Activated naive CD4-positive, alpha-beta T cell treated with Interleukin-2 at 50 U/mL for 16 hours (primary cell): ENCODE measurements at places on chromosomes 13 and 19.

DNA sequence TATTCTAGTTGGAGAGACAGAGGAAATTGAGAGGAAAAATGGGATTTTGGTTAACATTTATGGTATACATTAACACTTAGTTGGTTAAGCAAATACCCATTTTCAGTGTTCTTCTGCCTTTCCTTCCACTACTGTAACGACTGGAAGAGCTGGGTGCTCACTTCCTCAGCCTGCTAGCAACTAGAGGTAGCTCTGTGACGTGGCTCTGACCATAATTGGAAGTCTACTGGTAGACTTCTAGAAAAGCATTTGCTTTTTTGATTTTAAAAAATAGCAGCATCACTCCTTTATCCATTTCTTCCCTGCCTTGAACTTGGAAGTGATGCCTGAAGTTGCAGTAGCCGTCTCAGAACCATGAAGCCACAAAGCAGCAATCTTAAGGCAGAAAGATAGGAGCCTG lies 15.9 kb downstream of the NHLRC3 start:
- no peak for DNase-seq

DNA sequence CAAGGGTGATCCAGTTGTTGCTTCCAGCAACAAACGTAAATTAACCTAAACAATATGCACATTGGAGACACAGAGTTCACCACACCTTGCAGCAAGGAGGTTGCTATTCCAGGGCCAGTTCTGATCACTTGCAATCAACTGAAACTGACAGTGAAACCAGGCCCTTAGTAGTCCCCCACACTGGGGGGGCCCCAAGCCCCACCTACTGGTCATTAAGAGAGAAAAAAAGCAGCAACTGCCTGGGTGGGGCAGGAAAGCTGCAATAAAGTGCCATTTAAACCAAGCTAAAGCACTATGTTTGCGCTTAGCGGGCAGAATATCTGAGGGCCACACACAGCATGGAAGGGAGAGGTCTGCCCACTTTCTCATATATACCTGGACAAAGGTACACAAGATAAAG lies 51.5 kb downstream of the ATP7B start:
- DNase-seq = no peak

- DNase-seq = no peak
Observed at GRCh38 chr19:6402837-6403608, 10.1 kb upstream of the GTF2F1 start.

GRCh38 chr13:45410466-45410865 lies 7.7 kb downstream of the SLC25A30 start:
- DNase-seq = no peak

GRCh38 chr19:6087074-6087571 lies 23.2 kb downstream of the RFX2 start:
- DNase-seq = no peak
